ENCODE measurements at places on chromosomes 7 and 10.

DNA sequence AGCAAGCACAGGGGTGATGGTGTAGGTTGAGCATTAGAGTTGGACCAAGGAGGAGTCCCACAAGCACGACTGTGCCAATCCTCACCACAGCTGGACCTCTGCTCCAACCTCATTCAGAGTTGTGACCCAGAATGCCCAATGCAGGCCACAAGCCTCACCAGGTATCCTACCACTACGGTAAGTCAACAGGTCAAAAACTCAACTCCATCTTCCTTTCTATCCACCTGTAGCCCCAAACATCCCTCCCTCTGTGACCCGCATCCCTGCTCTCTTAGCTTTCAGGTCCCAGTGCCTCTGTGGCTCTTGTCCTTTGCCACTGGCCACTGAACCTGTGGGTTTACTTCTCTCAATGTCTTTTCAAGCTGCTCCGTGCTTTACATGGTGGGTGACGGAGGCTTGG is 112.8 kb downstream of the PIP4K2A start:
- no peak for DNase-seq

DNA sequence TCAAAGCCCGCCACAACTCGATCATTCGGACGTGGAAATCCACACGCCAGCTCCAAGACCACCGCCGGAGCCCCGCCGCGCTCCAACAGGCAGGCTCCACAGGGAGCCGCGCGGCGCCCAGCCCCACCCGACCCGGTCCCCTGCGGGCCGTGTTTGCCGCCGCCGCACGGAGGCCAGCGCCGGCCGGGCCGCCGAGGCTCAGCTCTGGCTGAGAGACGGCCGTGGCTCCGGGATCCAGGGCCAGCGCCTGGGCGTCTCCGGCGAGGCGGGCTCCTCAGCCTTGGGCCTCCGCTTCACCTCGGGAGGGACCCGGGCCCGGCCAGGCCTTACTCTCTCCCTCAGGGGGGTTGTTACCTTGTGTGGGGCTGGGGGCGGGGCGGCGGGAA is 333 bp downstream of the SMNDC1 start:
- DNase-seq = peak; percentile 12

DNA sequence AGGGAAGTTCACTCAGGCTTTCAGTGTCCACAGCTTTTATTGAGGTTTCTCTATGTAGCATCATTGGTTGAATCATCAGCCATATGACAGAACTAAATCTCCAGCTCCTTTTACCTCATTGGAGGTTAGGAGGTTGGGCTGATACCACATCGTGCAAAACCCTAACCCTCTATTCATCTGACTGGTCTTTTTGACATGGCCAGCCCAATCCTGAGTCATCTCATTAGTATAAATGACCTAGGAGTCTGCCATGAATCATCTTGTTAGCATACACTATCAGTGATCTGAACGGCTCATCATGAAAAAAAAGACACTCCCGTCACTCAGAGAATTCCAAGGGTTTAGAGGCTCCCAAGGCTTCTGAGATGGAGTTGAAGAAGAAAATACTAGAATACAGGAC is 669.8 kb upstream of the POT1 start:
- no peak for DNase-seq

DNA sequence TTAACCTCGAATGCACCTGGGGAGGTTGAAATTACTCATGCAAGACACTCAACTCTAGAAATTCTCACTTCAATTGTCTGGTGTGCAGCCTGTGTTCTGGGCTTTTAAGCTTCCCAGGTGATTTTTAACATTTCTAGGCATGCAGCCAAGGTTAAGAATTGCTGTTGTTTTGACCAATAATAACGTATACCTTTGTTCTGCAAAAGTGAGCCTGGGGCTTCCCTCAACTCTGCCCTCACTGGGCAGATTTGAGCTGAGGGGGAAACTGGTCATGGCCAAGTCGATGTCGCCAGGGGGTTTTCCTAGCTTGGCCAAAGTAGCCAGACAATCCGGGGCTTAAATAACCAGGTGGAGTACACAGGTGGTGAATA is 568 bp downstream of the PRSS2 start:
- no peak for DNase-seq

GRCh38 chr10:20957744-20958143 is 60.6 kb upstream of the NEBL start:
- no peak for DNase-seq

DNA sequence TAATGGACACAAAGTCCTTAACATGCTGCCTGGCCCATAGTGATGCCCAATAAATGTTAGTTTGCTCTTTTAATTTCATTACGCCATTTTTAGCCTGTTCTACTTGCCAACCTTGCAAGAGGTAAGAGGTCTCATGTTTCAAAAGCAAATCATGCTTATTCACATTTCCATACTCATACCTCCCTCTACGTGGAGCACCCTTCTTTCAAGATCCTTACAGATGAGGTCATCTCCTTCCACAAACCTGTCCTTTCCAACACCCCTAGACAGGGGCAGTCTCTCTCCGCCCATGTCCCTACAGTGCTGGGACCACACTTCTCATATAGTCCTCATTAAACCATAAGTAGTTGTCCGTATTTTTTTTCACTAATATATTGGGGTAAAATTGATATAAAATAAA is 271.3 kb downstream of the FGFR2 start:
- no peak for DNase-seq

- DNase-seq = peak; percentile 11
Measured at GRCh38 chr7:64463636-64464375, 99.1 kb downstream of the ZNF680 start.

DNA sequence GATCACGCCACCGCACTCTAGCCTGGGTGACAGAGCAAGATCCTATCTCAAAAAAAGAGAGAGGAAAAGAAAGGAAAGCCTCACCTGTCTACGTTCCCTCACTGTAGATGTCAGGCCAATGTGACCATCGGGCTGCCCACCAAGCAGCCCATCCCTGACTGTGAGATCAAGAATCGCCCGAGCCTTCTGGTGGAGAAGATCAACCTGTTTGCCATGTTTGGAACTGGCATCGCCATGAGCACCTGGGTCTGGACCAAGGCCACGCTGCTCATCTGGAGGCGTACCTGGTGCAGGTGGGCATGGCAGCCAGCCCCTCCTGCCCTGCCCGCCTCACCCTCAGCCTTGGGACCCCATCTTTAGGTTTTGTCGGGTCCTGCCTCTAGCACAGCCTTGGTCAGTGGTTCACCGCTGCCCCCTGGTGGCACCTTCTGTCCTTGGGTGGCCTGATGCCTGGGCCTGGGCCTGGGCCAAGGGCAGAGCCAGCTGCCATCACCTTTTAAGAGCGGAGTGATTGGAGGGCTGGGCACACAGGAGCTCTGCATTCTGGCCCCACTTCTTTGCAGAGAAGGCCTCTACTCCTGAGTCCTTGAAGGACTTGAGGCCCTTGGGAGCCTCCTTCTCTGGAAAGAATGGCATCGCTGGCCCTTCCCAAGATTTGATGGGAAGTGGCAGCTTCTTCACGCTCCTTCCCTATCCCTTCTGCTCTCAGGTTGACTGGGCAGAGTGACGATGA is 14.4 kb upstream of the AHCYL2 start:
- peak; percentile 43 for DNase-seq

DNA sequence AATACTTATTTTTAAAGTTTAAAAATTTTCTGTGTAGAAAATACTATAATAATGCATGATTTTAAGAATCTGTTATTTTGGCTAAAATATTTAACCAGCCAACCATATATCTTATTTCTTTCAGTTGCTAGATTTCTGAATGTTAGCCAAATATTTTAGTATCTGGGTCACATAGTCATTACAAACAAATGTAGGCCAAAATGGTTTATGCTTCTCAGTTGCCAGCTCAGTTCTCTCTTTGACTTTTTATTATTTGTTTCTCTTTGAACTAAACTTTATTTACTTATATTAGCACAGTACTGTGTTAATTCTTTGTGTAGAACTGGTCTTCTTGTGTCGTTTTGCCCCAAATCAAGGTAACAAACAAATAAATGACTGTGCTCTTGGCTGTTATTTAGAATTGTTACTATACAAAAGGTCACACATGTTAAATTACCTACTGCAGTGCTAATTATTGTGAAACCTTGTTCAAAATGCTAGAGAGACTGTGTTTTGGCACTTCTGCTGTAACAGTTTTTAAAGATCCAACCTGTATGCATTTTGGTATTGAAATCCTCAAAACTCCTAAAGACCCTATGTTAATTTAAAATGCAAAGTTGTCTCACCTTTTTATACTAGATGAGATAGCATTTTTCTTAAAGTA is 39.8 kb downstream of the ZEB1 start:
- no peak for DNase-seq

- DNase-seq = no peak
Measured at GRCh38 chr10:34206935-34207268, 608.2 kb downstream of the PARD3 start.

- DNase-seq = peak; percentile 53
Measured at GRCh38 chr7:90955641-90956207, 308.5 kb upstream of the FZD1 start.

- DNase-seq = no peak
Measured at GRCh38 chr7:33757050-33757449, 148.3 kb upstream of the BMPER start.

DNA sequence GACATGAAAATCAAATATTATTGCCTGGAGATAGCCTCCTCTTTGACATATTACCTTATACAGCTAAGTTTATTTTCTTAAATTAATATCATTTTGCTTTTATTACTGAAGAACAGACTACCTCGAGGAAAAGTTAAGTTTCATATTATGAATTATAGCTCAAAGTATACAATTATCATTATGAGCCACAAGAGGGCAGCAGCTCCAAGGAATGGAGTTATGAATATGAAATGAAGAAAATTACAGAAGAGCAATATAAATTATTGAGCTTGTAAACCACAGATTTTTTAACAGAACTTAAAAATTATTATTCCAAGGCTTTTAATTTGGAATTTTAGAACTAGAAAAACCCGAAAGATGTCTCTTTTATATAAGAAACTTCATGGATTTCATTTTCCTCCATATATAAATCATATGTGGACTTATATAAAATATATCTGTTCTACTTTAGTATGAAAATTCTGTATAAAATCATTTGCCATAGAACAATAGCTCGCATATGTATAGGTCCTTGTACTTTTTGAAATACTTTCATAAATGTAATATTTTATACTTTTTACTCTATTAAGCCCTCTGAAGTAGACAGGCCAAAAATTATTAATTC is 40.1 kb downstream of the IQUB start:
- DNase-seq = peak; percentile 42

- no peak for DNase-seq
Measured at GRCh38 chr10:86188326-86188725, 178.3 kb downstream of the GRID1 start.

- no peak for DNase-seq
Measured at GRCh38 chr7:31109751-31110150, 57.6 kb downstream of the ADCYAP1R1 start.

DNA sequence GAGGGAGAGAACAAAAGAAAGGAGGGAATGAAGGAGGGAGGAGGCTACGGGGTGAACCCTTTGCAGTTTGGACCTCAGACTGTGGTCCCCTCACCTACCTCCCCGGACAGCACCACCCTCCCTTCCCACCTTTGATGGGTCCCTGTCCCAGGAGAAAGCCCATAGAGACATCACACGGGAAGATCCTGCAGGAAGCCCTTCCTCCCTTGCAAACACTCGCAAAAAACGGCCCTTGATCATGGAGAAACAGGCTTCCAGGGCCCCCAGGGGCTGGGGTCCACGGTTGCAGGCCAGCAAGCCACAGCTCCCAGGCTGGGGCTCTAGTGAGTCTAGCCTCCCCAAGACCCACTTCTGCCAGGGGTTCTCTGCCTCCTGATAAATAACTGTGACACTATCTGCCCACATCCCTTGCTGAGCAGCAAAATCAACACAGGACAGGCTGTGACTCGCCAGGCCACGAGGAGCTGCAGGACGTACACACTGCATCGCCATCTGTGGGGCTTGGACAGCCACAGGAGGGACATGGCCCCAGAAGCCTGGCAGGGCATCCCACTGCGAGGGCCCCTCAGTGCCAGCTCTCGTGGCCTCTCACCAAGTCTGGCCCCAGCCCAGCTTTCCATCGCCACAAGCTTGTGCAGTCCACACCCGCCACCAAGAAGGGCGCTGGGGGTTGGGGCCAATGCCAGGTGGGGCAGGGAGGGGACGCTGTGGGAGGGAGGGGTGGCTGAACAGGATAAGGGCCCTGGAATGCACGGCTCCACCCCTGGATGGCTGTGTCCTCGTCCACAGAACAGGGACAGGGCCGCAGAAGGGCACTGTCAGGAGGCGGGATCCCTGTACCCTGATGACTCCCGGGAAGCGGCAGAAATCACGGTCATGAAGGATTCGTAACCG is 34.2 kb downstream of the PDGFA start:
- no peak for DNase-seq

GRCh38 chr10:50385624-50386023 is 134.3 kb upstream of the ASAH2 start:
- no peak for DNase-seq

- DNase-seq = no peak
Measured at GRCh38 chr7:149459201-149459539, 1.7 kb downstream of the ZNF777 start.

All from SK-N-DZ (cell line).